ENCODE measurements at places on chromosomes 2 and 18.
A peak's percentile ranks its signal among the peaks of the same experiment; 100 is the strongest.

DNA sequence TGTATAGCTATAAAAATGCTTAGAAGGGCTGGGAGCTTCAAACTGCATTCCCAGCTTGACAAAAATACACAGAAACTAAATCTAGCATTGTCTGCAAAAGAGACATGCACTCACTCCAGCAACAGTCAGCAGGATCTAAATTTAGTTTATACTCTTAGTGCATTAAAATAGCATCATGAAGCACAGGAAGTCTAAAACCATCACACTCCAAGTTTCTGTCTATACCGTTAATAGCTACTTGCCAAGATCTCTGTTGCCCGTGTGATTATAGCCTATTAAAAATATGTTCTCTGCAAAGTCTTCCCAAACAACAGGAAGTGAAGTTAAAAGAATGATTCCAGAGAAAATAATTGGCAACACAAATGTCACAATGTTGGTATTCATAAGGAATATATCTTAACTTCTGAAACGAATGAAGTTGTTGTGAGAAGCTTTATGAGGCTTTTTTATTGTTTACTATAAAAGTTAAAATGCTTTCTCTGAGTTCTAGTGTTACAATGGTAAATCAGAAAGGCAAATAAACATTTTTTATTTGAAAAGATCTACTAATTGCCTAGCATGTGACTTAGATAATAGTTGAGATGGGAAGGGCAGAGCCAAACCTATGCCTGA lies 184.2 kb downstream of the ZNF385B start:
- peak; percentile 31 for DNase-seq

DNA sequence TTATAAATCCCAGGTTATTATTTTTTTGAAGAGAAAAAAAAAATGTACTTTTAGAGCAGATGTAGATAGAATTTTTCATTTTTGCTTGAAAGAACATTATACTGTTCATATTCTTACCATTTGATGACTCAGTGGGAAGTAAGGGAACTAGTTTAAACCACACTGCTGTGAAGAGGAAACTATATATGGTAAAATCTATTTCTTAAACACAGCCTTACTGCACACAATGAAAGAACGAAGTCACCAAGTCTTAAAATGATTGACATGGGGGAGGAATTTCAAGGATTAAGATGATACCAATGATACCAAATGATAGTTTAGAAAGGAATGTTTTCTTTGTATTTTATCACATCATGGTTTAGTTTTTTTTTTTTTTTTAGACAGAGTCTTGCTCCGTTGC lies 5.0 kb downstream of the ACTR2 start:
- no peak for DNase-seq

DNA sequence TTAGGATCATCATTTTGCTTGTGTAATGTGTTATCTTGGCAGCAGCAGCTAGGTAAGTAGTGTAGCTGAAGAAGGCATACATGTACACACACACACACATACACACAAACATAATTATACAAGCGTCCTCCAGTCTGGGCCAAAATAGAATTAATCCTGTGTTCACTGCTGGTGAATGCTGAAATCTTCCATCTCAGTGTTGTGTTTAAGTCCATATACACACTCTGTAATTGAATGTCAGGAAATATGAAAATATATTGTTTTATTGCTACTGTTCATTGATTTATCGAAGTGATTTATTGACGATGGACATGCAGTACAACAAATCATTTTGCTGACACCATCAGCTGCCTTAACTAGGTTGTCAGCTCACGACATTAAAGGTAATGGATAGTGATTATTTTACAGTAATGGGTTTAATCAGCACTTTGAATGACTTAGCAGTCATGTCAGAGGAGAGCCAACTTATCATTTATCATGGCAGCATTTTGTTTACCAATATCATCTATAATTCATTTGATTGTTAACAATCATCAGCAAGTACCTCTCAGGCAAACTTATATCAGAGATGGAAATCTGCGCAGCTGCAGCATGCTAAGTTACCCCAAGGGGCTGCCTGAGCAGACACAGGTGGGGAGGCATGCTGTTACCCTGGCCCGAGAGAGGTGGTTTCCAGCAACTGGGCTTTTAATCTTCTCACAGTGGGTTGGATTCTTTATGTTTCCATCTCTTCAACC lies 83.7 kb upstream of the FSHR start:
- no peak for DNase-seq

DNA sequence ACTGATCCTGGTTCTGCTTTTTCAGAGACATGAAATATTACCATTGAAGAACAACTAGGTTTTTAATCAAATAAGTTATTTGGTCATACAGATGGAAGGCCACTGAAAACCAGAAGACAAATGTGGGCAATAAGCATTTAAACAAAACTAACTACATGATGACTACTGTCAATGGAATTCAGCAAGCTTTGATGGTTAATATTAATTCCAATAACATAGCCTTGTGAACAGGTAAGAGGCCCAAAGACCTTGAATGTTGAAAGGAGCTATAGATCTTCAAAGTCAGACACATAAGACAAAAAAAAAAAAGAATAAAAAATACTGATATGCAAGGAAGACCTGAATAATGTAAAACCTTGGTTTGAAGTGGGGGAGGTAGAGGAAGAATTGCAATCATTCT lies 1955.6 kb upstream of the CELF4 start:
- DNase-seq = no peak

DNA sequence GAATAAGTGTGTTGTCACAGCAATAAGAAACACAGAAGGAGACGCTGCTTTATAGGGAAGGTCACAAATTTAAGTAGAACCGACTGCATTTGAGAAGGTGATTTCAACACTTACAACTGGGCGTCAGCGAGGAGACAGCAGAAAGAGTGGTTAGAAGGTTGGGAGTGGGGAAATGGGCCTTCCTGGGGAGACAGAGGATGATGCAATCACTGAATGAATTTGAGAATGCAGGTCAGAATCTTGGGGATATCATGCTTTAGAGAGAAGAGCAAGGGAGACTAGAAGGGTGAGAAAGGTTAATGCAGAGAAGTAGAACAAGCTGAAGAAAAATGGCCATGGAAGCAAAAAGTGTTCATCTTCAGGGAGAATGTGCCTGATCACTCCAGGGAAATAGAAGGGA lies 616.1 kb upstream of the FAM98A start:
- DNase-seq = no peak

GRCh38 chr2:190929919-190930318 lies 49.3 kb downstream of the GLS start:
- no peak for DNase-seq

DNA sequence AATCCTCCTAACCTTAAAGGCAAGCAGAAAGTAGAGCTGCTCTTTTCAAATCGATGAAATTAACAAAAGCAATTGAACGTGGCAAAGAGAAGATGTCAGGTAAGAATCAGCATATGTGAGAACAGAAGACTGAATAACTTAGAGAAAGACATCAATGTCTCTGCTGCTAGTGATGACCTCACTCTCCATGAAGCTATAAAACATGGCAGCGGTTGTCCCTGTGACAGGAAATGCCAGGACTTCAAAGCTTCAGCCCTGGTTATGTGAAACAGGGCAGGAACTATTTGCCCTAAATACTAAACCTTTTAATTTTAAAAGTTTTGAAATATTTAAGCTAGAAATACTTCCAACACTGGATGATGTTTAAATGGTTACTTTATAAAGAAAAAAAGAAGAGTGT lies 383.7 kb downstream of the XIRP2 start:
- no peak for DNase-seq

DNA sequence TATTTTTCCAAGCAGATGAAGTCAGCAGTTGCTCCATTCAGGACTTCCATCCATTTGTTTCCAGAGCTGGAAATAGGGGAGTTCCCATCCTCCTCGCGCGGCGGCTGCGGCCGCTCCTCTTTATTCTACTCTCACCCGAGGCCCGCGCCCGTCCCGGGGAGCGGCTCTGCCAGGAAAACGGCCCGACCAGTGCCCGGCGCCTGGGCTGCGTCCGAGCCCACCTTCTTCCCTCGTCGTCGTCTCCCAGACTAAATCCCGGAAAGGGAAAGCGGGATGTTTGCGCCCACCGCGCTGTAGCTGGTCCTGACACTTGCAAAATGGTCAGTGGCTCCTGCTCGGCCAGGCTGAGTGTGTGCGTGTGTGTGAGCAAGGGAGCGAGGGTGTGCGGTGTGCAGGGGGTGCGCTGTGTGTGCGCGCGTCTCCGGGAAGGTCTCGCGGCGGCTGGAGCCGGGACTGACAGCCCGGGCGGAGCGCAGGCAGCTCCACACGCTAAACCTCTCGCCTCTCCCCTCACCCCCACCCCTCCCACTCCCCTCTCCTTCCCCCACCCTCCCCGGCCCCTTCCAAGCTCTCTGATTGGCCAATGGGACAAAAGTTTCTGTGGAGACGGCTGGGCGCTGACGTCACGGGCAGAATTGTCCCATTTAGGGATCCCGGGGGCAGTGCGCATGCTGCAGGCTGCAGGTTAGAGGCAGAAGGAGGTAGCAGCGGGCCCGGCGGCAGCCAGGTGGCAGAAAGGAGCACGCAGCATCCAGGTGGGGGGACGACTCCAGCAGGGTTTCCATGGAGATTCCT lies at the start of gene NOL4:
Gene NOL4 (minus strand): TSS at position 491 of the 795 bp plus-strand sequence. CDS start 1,660 bp downstream, outside the sequence.
- peak; percentile 32 for DNase-seq

- no peak for DNase-seq
Measured at GRCh38 chr2:218964041-218964771, 4.7 kb downstream of the CDK5R2 start.

DNA sequence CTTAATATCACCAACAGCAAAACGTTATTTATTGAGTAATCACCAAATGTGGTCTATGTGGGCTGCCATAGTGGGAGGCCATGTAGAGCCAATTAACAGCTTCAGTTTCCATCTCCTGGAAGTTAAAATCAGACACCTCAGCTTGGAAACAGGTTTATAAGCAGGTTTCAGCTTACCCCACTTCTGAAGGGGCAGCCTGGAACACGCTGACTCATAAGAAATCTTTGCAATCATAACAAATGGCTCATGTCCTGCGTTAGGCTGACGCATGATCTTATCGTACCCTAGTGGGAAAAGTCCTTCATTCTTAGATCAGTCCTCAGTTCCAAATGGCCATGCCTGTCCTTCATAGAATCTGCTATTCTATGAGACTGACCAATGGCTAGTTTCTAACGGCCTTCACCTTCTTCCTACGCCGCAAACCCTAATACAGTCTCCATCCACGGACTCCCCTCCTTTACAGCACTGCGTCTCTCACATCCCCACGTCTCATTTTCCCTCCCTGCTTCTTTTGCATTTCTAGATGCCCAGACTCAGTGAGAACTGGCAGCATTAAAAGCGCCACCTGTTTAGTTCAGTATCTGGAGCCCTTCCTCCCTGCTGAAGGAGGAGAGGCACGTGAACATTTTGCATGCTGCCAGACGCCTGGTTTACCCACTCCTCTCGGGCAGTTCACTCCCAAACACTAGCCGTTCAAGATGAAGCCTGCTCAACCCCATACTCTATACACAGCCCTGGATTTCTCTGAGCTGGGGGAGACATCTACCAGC lies 24.2 kb upstream of the BZW1 start:
- DNase-seq = no peak

- no peak for DNase-seq
Measured at GRCh38 chr2:108958002-108958401, 31.0 kb downstream of the EDAR start.

- DNase-seq = no peak
Measured at GRCh38 chr2:105858868-105859693, 114.4 kb downstream of the NCK2 start.

- DNase-seq = no peak
Measured at GRCh38 chr2:108226564-108226963, 13.2 kb upstream of the SULT1C3 start.

- no peak for DNase-seq
Measured at GRCh38 chr18:3002732-3003131, 10.2 kb downstream of the LPIN2 start.

DNA sequence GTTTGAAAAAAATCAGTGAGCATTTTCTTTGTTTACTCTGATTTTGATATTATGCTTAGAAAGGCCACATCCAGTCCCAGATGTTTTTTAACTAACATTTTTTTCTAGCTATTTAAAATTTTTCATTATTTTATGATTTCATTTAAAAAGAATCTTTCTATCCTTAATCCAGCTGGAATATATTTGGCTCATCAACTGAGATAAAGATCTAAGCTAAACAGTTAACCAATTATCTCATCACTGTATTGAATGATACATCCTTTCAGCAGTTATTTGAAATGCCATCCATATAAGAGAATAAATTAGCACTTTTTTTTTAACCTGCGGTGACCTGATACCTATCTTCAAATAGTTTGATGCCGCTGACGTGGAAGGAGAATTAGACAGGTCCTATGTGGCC lies 245.5 kb upstream of the COPS8 start:
- no peak for DNase-seq

GRCh38 chr2:86042256-86043168 lies 63.2 kb downstream of the POLR1A start:
- no peak for DNase-seq

DNA sequence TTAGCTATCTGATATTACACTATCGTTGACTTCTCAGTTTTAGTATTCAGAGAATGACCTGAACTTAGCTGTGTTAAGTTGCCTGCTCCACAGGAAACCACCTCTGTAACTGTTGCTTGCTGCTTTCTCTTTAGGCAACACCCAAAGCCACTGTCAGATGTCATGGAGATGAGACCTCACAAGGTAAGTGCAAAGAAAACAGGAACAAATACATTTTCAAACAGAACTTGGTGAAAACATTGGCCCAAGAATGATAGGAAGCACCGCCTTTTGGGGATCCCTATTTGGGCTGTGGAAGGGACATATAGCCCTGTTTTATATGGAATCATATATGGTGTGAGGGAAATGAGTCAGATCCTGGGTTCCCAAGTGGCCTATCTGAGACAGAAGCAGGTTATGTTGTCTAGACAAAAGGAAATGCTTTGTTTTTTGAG lies 143.4 kb downstream of the UBE2E3 start:
- no peak for DNase-seq

GRCh38 chr2:18559531-18560030 lies 872 bp downstream of the RDH14 start:
- no peak for DNase-seq

DNA sequence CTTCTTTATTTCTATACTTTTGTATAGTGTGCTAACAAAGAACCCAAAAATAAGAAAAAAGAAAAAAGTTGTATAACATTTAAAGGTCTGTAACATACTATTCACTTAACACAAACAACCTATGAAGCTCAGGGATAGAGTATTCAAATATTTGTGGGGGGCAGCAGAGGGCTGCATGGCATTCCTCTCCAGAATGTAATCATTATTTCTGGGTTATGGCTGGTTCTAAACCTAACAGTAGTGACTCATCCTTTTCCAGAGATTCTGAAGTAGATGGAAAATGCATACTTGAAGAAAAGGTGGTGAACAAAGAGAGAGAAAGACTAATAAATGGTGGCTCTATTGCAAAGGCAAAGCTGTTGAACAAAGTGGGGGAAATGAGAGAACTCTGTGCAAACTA lies 249.4 kb downstream of the NRXN1 start:
- DNase-seq = peak; percentile 11
